ENCODE measurements at places on chromosomes 7 and 10. TPM values are rescaled to one million over a fixed set of nuclear protein-coding genes. Genes with fewer than 3 reads are reported as not detected.

The AKR1C4 gene
- polyA plus RNA-seq, result 0.20 TPM

DNA sequence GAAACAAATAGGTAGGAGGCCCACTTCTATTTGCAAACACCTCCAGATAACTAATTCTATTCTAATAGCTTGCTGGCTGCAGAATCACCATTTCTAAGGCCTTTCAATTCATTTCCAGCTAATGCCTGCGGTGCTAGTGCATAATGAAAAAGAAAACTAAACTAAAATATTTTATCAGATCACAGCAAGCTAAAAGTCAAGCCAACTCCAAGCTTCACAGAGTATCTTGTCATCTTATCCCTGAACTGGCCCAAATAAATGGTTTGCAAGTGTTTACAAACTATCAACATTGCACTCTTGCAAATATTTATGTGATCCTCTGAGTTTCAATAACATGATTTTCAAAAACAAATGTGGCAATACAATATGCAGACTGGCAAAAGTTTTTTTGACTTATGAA, 166.0 kb downstream of the IPMK start:
- DNase-seq, result no peak

The CACNB2 gene
- 21.5 TPM for polyA plus RNA-seq

The PRPS1L1 gene
- not detected for polyA plus RNA-seq

DNA sequence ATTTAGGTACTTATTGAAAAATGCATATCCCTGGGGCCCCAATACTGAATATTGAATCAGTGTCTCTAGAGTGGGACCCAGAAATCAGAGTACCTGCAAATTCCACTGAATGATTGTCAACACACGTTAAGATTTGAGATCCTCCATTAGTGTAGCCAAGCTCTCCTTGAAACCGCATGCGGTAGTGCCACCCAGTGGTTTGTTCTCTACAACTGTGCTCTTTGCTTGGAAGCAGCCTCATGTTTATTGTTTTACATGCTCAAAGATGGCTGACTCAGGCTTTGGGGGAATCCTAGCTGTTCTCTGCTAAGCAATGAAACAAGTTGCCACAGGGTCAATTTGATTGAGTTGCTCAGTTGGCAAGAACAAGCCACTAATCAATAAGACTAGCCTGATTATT, 340.2 kb upstream of the CELF2 start:
- peak; percentile 59 for DNase-seq

The ERVW-1 gene
- polyA plus RNA-seq, result not detected

DNA sequence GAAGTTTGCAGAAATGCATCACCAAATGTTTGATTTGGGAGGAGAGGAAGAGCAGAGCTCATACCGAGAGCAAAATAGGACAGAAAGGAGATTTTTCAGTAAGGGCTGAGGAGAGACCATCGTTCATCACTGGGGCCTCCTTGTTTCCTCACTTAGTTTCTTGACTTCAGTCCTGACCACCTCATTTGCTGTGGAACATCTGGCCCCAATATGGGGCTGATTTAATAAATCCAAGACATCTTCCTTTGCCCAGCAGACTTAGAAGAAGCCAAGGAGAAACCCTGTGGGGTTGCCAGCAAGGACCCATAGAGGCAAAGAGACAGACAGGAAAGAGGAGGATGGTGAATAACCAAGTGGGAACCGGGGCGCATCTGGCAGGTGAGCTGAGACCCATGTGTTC, 60.4 kb downstream of the CHST3 start:
- no peak for DNase-seq

The MMD2 gene
- 0.03 TPM for polyA plus RNA-seq

Measured in adrenal gland (tissue), 19 donors.